CD8-positive, alpha-beta memory T cell (primary cell): ENCODE measurements at places on chromosomes 2 and 18.

GRCh38 chr2:70125498-70125898, 38.2 kb downstream of the PCBP1 start:
- no peak for DNase-seq

DNA sequence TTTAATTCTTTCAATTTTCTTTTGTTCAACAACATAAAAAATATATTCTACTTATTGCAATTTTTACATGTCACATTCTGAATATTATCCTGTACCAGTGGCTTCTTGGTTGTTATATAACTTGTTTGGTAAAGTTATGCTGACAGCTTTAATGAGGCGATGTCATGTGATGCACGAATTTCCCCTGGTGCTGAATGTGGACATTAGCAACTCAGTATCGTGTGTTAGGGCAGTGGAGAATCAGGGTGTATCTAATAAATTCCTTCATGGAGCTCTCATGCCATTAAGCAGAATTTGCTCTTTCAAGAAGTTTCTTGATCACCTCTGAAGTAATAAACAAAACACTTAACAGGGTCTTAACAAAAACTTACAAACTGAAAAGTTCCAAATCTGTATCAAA, 99.6 kb upstream of the DNMT3A start:
- DNase-seq, result no peak

DNA sequence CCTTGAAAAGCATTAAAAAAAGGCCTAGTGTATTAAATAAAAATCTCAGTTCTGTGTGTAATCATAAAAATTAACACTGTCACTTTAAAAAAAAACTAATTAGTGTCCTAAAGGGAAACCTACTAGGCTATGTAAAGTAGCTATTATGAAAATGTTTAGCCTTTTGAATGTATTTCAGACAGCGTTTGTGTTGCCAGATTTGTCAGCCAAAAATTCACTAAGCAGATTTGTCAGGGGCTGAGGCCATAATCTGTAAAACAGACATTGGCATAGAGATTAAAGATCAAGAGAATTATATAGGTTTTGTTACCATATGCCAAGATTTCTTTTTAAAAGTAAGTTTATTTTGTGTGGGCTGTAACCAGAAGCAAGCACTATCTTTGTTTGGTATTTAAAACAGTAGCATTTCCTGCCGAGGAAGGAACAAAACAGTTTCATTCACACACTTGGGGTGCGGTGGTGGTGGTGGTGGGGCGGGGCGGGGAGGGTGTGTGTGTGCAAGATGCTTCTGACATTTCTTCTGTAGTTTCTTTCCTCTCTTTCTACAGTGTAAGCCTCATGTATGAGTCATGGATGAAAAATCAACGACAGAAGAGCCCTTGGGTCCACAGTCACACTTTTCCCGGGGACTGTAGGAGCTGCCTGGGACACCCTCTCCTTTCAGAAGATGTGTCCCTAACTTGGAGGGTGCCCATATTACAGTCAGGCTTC, 328.5 kb upstream of the FANCL start:
- DNase-seq, result no peak

DNA sequence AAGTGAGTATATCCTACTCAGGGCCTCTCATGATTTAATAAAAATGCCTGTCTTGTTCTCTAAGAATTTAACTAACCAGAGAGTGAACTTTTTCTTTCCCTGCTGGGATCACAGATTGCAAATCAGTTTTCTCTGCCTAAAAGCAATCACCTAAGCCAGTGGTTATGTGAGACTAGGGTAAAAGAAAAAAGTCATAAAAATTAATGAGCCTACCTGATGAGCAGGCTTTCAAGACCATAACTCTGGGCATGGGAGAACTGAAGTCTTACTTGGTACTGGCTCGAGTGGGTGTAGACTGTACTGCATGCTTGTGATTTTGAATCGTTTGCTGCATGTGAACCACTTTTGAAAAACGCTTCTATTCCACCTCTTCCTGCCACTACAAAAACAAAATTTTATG, 1677.0 kb upstream of the LRRTM1 start:
- no peak for DNase-seq

DNA sequence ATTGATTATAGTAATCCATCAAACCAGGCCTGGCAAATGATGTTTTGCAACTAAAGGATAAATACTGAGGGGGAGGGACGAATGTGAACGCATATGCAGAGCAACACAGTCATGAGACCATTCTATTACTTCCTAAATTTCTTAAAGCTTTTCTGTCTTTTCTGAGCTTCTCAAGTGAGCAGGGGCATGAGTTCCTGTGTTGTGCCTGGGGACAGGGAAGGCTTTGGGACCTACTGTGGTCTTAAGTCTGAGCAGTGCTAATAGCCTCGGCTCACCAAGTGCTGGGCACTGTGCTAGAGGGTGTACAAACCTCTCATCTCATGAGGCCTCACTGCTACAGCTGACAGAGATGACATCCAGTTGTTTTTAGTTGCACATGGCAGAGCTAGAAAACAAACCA, 182.4 kb downstream of the NEDD4L start:
- no peak for DNase-seq

- DNase-seq, result no peak
Observed at GRCh38 chr2:230323385-230324106, 3.4 kb upstream of the SP140L start.

GRCh38 chr2:232489516-232490220, 2.0 kb upstream of the ECEL1 start:
- no peak for DNase-seq

- DNase-seq, result no peak
Observed at GRCh38 chr2:121284463-121285449, at the start of gene TFCP2L1. Gene TFCP2L1, minus strand, starts transcription at chr2:121285202. Its CDS starts 93 bp downstream, at chr2:121285109.

GRCh38 chr18:46574000-46574742, 82.8 kb downstream of the LOXHD1 start:
- DNase-seq, result no peak

DNA sequence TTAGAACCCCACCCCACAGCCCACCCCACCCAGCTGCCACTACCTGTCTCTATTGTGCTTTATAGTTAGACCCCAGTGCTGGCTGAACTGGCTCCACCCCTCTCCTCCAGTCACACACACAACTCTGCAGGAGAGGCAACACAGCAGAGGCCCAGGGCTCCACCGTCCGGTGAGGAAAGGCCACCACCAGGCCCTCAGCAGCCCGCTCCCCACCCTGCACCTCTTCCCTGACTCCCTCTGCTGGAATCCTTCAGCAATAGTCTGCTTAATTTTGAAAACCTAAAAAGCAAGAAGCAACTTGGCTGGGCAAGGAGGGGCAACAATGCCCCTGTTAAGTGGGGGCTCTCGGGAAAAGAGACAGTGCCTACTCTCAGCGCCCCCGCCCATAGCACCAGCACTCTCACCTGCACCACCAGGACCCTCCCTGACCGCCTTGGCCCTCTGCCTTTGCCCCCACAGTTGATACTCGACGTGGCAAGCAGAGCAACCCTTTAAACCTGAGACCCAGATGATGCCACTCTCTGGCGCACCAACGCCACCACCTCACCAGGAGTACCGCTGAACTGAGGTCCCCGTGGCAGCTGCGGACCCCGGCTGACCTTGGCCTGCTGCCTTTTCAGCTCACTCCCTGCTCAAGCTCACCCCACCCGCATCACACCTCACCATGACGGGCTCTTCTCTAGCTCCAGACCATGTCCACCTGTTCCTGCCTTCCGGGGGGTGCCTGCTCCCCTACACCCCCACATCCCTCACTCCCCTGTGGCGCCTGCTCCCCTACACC, 45.7 kb downstream of the NDUFA10 start:
- DNase-seq, result no peak

DNA sequence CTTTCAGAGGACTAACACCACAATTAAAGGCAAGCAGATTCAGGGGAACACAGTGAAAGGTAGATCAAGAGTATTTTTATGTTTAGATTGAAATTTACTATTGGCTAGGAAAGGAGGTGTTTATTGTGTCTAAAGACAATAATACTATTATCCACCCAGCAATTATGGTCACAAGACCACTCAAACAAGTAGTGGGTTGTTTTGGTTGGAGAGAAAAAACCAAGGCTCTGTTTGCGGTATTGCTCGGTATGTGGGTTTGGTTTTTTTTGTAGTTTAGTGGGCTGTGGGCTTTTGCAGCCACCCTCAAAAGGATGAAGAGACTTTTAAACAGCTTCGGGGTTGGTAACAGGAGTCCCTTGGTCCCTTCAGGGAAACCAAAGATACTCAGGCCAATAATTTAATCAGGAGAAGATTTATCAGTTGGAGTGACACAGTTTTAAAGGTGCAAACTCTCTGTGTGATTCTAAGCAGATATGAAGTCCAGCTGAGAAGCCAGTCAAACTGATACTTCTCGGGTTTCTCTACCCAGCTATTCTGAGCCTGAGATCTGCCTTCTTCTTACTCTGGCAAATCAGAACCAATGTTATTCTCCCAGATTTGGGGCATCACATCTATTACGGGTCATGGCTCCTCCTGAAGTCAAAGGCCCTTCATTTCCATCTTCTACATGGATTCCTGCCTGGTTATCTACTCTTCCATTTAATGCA, 55.3 kb downstream of the DCC start:
- DNase-seq, result no peak

GRCh38 chr2:1153920-1154319, 203.3 kb downstream of the SNTG2 start:
- DNase-seq, result no peak

DNA sequence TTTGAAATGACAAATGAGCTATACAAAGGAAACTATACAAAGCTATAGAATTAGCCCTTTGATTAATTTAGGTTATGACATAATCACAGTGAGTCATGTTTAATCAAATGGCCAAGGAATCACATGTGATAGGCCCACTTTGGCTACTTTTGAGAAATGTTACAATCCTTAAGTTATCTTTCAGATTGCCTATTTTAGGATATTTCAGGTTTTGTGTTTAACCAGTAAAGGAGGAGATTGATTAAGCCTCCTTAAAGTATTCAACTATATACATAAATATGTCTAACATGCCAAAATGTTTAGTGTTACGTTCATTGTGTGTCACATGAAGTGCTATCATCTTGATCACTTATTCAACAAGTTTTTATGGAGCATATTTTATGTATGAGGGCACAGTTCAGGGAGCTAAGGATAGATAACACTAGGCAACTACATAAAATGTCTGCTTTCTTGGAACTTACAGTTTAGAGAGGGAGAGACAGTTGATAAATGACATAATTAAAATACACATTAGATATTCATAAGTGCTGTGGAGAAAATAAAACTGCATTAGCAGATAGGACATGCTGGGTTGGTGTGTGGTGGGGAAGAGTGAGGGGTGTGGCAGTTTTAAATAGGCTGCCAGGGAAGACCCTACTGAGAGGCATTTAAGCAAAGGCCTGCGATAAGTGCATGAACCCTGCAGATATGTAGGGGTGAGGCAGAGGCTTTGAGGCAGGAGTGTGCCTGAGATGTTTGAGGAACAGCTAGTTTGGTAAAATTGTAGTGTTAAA, 77.2 kb downstream of the LTBP1 start:
- no peak for DNase-seq

DNA sequence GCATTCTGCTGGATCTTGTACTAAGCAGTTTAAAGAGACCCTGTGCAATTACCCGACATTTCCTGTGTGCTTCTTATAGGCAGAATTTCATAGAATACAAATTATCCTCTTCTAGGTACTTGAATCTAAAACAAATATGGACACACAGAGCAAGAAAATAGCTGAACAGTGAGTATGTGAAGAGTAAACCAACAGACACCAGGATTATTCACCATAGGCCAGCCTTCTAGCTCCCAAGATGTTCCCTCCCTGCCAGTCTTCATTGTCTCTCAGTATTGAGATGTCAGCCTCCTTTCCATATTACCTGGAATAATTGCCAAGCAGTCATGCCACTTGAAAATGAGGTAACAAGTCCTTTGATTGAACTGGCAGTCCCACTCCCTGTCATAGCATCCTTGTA, 187.1 kb downstream of the PTPRM start:
- no peak for DNase-seq

GRCh38 chr2:128682266-128682665, 363.6 kb upstream of the HS6ST1 start:
- no peak for DNase-seq

GRCh38 chr2:486371-486770, 190.8 kb downstream of the TMEM18 start:
- no peak for DNase-seq

DNA sequence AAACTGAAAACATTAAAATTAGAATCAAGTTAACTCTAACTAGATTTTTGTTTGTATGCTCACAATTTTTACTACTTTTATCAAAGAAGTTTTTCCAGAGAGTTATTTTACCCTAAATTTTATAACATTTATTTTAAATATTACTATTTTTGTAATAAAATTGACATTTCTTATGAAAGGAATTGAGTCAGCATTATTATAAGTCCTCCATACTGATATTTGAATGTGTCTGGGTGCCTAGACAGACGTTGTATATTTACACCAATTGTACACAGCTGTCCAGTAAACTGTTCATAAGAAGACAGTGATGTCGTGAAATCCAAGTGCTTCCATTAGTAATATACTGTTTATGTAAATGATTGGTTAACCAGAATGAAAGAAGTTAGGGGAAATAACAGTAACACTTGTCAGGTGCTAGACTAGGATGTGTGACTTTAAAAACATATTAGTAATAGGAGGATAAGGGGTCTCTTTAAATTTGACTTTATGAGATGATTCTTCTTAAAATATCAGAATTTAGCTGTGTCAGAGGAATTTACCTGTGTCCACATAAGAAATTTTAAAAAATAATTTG, 73.7 kb downstream of the TANK start:
- no peak for DNase-seq

GRCh38 chr18:25898965-25899364, 191.4 kb downstream of the SS18 start:
- DNase-seq, result no peak

- no peak for DNase-seq
Observed at GRCh38 chr18:74183130-74183529, 34.8 kb downstream of the TIMM21 start.

- DNase-seq, result no peak
Observed at GRCh38 chr2:64328415-64328722, 125.6 kb upstream of the LGALSL start.

DNA sequence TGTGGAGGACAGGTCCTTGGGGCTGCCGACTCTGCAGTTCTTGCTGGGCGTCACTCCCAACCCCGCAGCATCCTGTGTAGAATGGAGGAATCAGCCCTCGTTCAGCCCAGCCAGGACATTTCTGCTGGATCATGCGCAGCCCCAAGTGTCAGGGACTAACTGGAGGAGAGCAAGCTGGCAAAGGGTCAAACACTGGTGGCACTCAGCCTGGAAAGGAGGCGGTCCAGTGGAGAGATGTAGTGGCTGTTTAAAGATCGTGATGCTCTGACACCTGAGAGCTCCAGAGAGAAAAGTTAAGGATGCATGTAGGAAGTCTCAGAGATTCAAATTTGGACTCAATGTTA, 63.6 kb upstream of the SH3RF3 start:
- DNase-seq, result no peak
